ENCODE measurements at places on chromosomes 2 and 18. TPM values are rescaled to one million over a fixed set of nuclear protein-coding genes. Genes with fewer than 3 reads are reported as not detected.

Gene CACNB4
- 0.20 TPM for total RNA-seq

Gene CLEC4F
- total RNA-seq = not detected

Gene SPDYA
- total RNA-seq = 12.7 TPM

GRCh38 chr2:203155406-203155805, 83.4 kb upstream of the CYP20A1 start:
- H3K4me3 ChIP-seq = no peak overlapping the region
- H3K27me3 ChIP-seq = no peaks in the 10 kb centered on the region
- H3K4me1 ChIP-seq = peaks cover 5% of the 10 kb centered on the region
- H3K36me3 ChIP-seq = no peaks in the 10 kb centered on the region
- no peak overlapping the region for H3K27ac ChIP-seq

DNA sequence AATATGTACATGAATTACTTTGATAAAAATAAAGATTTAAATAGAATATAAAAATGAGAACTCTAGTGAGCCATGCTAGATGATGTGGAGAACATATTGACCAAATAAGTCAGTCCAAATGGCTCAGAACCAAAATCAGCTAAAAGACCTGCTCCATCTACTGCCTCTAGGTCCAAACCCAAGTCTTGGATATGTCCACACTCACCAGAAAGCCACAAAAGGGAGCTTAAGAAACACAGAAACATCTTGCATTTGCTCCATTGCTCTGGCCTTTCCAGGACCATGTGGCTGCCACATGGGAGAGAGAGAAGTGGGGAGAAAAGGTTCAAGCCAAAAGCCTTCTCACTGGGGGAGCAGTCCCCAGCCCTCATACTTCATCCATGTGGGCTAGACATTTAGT, 272.5 kb downstream of the DYSF start:
- no peaks in the 10 kb centered on the region for H3K4me1 ChIP-seq
- H3K4me3 ChIP-seq = no peak overlapping the region
- H3K27ac ChIP-seq = no peak overlapping the region
- no peaks in the 10 kb centered on the region for H3K36me3 ChIP-seq

DNA sequence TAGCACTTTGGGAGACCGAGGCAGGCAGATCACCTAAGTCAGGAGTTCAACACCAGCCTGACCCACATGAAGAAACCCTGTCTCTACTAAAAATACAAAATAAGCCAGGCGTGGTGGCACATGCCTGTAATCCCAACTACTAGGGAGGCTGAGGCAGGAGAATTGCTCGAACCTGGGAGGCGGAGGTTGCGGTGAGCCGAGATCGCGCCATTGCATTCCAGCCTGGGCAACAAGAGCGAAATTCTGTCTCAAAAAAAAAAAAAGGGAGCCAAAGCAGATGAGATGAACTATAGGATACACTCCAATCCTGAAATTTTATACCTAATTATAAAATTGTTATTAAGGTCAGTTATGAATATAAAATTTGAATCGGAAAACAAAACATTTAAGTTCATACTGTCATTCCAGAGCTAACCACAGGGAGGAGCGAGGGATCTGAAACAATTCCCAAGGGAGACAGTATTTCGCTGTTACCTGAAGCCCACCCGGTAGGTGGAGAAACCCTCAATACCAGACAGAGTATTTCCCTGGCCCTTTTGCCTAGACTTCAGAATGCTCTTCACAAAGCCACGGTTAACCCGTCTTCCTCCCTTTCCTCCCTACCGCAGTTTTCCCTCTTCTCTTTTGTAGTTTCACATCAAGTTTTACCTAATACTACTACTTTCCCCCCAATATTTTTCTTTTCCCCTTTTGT, 1.4 kb downstream of the PPM1G start:
- peaks cover 40% of the 10 kb centered on the region for H3K4me1 ChIP-seq
- DNase-seq = no peak
- no peaks in the 10 kb centered on the region for H3K27me3 ChIP-seq
- no peak overlapping the region for H3K27ac ChIP-seq
- peaks cover 18% of the 10 kb centered on the region for H3K36me3 ChIP-seq

GRCh38 chr2:45713591-45713990, 62.1 kb downstream of the PRKCE start:
- no peak overlapping the region for H3K27ac ChIP-seq
- no peaks in the 10 kb centered on the region for H3K27me3 ChIP-seq
- no peak overlapping the region for H3K4me3 ChIP-seq
- no peaks in the 10 kb centered on the region for H3K4me1 ChIP-seq
- no peak for DNase-seq

GRCh38 chr2:63440612-63441011, 147.7 kb downstream of the WDPCP start:
- no peak overlapping the region for H3K27ac ChIP-seq
- no peaks in the 10 kb centered on the region for H3K27me3 ChIP-seq
- H3K4me3 ChIP-seq = no peak overlapping the region
- no peaks in the 10 kb centered on the region for H3K36me3 ChIP-seq
- no peak for DNase-seq

- no peaks in the 10 kb centered on the region for H3K4me1 ChIP-seq
- H3K4me3 ChIP-seq = no peak overlapping the region
- H3K27ac ChIP-seq = no peak overlapping the region
- no peak for DNase-seq
- no peaks in the 10 kb centered on the region for H3K27me3 ChIP-seq
These were observed 39.7 kb downstream of the CYB5A start for GRCh38 chr18:74252039-74252395.

DNA sequence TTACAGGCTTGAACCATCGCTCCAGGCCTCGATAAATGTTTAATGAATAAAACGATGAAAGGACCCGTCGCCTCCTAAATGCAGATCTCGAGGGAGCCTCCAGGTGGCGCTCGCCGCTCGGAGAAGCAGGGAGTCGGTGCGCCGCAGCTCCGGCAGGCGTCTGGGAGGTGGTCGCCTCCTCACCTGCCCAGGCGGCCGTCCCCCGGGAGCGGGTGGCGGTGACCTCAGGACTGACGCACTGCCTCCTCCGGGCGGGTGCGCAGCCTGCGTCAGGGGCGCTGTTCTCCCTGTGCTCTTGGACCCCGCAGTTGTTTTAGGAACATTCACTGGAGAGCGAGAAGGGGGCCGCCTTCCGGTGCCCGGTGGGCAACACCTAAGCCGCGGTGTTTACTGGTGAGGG, 38.6 kb upstream of the POLE4 start:
- no peak overlapping the region for H3K4me3 ChIP-seq
- peak; percentile 66 for DNase-seq
- no peaks in the 10 kb centered on the region for H3K27me3 ChIP-seq
- no peaks in the 10 kb centered on the region for H3K36me3 ChIP-seq

GRCh38 chr2:168138901-168139300, 108.5 kb downstream of the STK39 start:
- DNase-seq = no peak
- H3K36me3 ChIP-seq = peaks cover 25% of the 10 kb centered on the region
- no peaks in the 10 kb centered on the region for H3K4me1 ChIP-seq
- no peak overlapping the region for H3K4me3 ChIP-seq
- H3K27ac ChIP-seq = no peak overlapping the region
- H3K27me3 ChIP-seq = no peaks in the 10 kb centered on the region

GRCh38 chr18:48669991-48670750, 131.3 kb downstream of the CTIF start:
- H3K27ac ChIP-seq = no peak overlapping the region
- H3K36me3 ChIP-seq = no peaks in the 10 kb centered on the region
- H3K4me3 ChIP-seq = no peak overlapping the region
- H3K27me3 ChIP-seq = no peaks in the 10 kb centered on the region
- no peak for DNase-seq
- peaks cover 5% of the 10 kb centered on the region for H3K4me1 ChIP-seq
